Central memory CD4-positive, alpha-beta T cell (primary cell): ENCODE measurements at places on chromosomes 13 and 19.

DNA sequence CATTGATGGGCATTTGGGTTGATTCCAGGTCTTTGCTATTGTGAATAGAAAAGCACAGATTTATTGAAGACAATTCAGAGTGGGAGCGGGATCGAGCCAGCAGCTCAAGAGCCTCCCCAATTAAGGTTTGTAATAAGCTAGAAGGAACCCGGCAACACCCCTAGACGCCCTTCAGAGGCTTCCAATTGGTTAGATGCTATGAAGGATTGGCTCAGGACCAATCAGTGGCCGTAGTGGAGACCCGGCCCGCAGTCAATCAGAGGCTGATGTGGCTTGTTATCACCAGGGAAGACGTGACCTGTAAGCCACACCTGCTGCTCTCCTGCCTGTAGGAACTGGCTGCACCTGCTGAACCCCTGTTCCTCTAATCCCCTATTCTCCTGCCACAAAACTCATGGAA lies 14.6 kb downstream of the SIGLEC11 start:
- no peak for DNase-seq

- DNase-seq, result no peak
These were observed 75.4 kb downstream of the PEG3 start for GRCh38 chr19:56765137-56765536.

DNA sequence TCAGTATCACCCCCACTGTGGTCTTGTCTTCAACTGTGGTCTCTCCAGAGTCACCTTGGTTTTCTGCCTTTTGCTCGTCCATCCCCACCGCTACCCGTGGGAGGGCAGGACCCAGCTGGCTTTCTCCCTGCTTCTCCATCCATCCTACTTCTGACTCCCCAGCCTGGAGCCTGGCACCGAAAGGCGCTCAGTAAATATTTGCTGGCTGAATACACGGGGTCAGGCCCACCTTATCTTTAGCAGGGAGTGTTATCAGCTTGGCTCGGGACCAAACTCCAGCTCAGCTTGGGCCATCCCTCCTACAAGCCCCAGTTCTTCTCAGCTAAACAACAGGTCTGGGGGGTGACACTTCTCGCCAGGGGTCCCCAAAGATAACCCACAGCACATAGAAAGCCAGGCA lies 62.0 kb upstream of the KLF2 start:
- no peak for DNase-seq

GRCh38 chr13:113545455-113545930 lies 39.1 kb upstream of the TFDP1 start:
- no peak for DNase-seq

GRCh38 chr19:31838163-31838815 lies 489.1 kb upstream of the TSHZ3 start:
- no peak for DNase-seq

GRCh38 chr19:50896591-50897190 lies 14.5 kb downstream of the KLK4 start:
- DNase-seq, result no peak
